ENCODE measurements at places on chromosomes 3 and 15. TPM values are rescaled to one million over a fixed set of nuclear protein-coding genes. Genes with fewer than 3 reads are reported as not detected.

Gene SLC38A3
- not detected for total RNA-seq

Gene HTR3E
- total RNA-seq = not detected

Gene ADAMTS17
- 6.2 TPM for total RNA-seq

Gene AAGAB
- total RNA-seq = 26.6 TPM

Gene FEZF2
- total RNA-seq = not detected

Gene TLR9
- total RNA-seq = 0.87 TPM

Gene LDHAL6B
- total RNA-seq = not detected

Gene RBPMS2
- 4.5 TPM for total RNA-seq

Gene CPNE9
- 0.90 TPM for total RNA-seq

Gene CIP2A
- total RNA-seq = 1.9 TPM

Gene CDHR4
- total RNA-seq = not detected

Gene SNURF
- 11.5 TPM for total RNA-seq

Gene SKOR1
- total RNA-seq = 0.52 TPM

- no peaks in the 10 kb centered on the region for H3K27me3 ChIP-seq
- no peak overlapping the region for H3K4me3 ChIP-seq
- H3K4me1 ChIP-seq = peaks cover 11% of the 10 kb centered on the region
Measured at GRCh38 chr15:76575274-76575673, 238.7 kb downstream of the ISL2 start.

DNA sequence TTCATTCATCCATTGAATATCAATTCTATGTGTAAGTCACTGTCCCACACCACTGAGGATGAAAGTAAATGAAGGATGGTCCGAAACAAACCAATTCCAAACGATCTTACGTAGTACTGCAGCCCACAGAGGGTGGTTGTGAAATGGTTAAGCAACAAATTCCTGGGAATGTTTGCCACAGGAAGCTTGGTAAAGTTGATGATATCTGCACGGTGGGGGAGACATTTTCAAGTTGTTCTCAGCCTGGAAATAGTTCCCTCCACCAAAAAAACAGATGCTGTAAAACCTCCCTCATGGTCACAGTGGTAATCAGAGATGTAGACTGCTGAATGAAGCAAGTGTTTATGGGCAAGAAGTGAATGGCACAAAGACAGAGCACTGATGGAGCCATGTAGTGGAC lies 35.9 kb upstream of the BNC1 start:
- H3K27me3 ChIP-seq = peaks cover 9% of the 10 kb centered on the region
- H3K4me3 ChIP-seq = no peak overlapping the region
- H3K27ac ChIP-seq = no peak overlapping the region
- H3K36me3 ChIP-seq = no peaks in the 10 kb centered on the region
- H3K4me1 ChIP-seq = no peaks in the 10 kb centered on the region

DNA sequence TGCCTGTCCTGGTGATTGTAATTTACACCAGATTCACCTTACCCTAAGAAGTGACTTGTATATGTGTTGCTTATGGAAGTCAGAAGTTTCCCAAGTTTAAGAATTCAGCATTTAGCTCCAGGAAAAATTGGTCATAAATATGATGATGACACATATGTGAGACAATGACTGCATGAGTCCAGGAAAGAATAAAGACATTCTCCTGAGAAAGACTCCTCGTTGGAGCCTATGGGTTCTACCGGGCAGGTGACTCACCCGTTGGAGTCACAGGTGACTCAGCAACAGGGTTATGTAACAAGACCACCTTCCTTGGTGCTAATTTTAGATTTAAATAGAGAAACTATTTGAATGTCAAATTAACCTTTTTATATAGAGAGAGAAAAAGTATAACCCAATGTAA lies 662.4 kb downstream of the FHIT start:
- no peak overlapping the region for H3K27ac ChIP-seq
- DNase-seq = no peak
- H3K36me3 ChIP-seq = no peaks in the 10 kb centered on the region
- H3K4me1 ChIP-seq = peaks cover 3% of the 10 kb centered on the region

- DNase-seq = no peak
- H3K4me3 ChIP-seq = no peak overlapping the region
- H3K27me3 ChIP-seq = no peaks in the 10 kb centered on the region
- H3K4me1 ChIP-seq = no peaks in the 10 kb centered on the region
Measured at GRCh38 chr3:106566277-106566676, 697.5 kb upstream of the CBLB start.

GRCh38 chr3:170982733-170983132 lies 43.8 kb downstream of the SLC2A2 start:
- H3K36me3 ChIP-seq = no peaks in the 10 kb centered on the region
- DNase-seq = no peak
- H3K4me3 ChIP-seq = no peak overlapping the region
- no peaks in the 10 kb centered on the region for H3K27me3 ChIP-seq

- peak overlapping the region; percentile 80 for H3K4me3 ChIP-seq
- H3K27me3 ChIP-seq = no peaks in the 10 kb centered on the region
- H3K4me1 ChIP-seq = peaks cover 27% of the 10 kb centered on the region
Measured at GRCh38 chr3:88149101-88149508, 654 bp upstream of the C3orf38 start.

GRCh38 chr3:1330107-1330506 lies 237.3 kb downstream of the CNTN6 start:
- no peaks in the 10 kb centered on the region for H3K27me3 ChIP-seq
- H3K4me1 ChIP-seq = no peaks in the 10 kb centered on the region
- DNase-seq = no peak

DNA sequence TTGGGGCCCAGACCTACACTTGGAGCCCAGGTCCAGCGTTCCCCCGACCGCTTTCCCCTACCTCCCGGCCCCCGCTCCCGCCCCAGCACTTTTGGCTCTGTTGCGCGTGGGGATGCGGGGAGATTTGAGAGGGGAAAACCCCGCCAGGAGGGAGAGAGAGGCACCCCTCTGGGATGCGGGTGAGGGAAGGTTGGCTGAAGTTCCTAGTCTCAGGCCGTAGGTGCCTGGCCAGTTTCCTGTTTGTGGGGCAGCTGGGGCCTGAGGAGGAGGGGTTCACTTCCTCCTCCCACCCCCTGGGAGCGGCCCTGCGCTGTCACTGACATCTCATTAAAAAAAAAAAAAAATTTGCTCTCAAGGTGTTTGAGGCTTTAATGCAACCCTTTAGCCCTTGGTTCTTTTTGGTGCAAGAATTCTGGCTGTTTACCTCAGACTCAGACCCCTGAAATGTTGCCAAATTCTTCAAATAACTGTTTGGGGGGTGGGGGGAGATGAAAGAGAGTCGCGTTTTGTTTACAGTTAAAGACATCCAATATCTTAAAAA lies 2.6 kb downstream of the FAM43A start:
- H3K4me3 ChIP-seq = peak overlapping the region; percentile 72
- peak; percentile 71 for DNase-seq
- peaks cover 47% of the 10 kb centered on the region for H3K4me1 ChIP-seq
- no peaks in the 10 kb centered on the region for H3K27me3 ChIP-seq

DNA sequence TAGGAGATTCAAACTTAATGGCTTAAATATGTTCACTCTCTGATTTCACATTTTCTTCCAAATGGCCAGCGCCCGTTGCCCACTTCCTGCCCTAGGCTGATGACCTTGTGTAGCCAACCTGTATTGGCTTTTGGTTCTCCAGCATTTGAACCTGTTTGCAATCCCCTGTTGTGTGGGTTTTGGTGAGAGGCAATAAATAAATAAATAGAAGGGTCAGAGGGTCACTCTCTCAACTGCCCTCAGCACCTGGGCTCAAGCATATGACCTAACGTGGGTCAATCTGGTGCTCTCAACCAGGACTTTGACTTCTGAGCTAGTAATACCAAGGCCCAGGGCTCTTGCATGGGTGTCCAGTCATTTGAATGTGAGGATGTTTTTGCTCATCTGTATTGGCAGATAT lies 1.8 kb upstream of the SRP14 start:
- no peak overlapping the region for H3K27ac ChIP-seq
- H3K4me1 ChIP-seq = peaks cover 27% of the 10 kb centered on the region
- H3K4me3 ChIP-seq = no peak overlapping the region
- no peak for DNase-seq
- H3K36me3 ChIP-seq = peaks cover 14% of the 10 kb centered on the region
- H3K27me3 ChIP-seq = no peaks in the 10 kb centered on the region

GRCh38 chr3:52843108-52843865 lies 8.5 kb upstream of the MUSTN1 start:
- H3K4me3 ChIP-seq = no peak overlapping the region
- H3K27ac ChIP-seq = no peak overlapping the region
- H3K4me1 ChIP-seq = peaks cover 33% of the 10 kb centered on the region
- no peaks in the 10 kb centered on the region for H3K27me3 ChIP-seq
- H3K36me3 ChIP-seq = peaks cover 34% of the 10 kb centered on the region

GRCh38 chr3:72887343-72887704 lies 522 bp upstream of the GXYLT2 start:
- no peak for DNase-seq
- peaks cover 7% of the 10 kb centered on the region for H3K4me1 ChIP-seq
- H3K27me3 ChIP-seq = peaks cover 5% of the 10 kb centered on the region

GRCh38 chr3:96966181-96966929 lies 152.0 kb downstream of the EPHA6 start:
- no peaks in the 10 kb centered on the region for H3K36me3 ChIP-seq
- H3K4me1 ChIP-seq = no peaks in the 10 kb centered on the region
- H3K27me3 ChIP-seq = no peaks in the 10 kb centered on the region
- no peak overlapping the region for H3K27ac ChIP-seq
- DNase-seq = no peak

DNA sequence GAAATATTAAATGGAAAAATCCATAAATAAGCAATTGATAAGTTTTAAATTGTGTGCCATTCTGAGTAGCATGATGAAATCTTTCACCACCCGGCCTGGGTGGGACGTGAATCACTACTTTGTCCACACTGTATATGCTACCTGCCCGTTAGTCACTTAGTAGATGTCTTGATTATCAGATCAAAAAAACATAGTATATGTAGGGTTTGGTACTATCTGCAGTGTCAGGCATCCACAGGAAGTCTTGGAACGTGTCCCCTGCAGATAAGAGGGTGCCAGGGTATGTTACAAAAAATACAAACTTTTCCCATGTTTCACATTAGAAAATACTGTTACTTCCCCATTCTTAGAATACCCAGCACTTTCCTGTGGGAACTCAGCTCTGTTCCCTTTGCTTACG lies 35.2 kb downstream of the FAM81A start:
- DNase-seq = no peak
- no peak overlapping the region for H3K4me3 ChIP-seq

- no peak overlapping the region for H3K4me3 ChIP-seq
- H3K27ac ChIP-seq = no peak overlapping the region
- DNase-seq = no peak
- H3K36me3 ChIP-seq = no peaks in the 10 kb centered on the region
- H3K27me3 ChIP-seq = no peaks in the 10 kb centered on the region
Measured at GRCh38 chr15:72516777-72517176, 42.6 kb downstream of the ARIH1 start.

GRCh38 chr15:58779554-58779953 lies 8.5 kb downstream of the MINDY2 start:
- no peak overlapping the region for H3K4me3 ChIP-seq
- DNase-seq = no peak
- H3K27me3 ChIP-seq = no peaks in the 10 kb centered on the region
- peaks cover 7% of the 10 kb centered on the region for H3K4me1 ChIP-seq

DNA sequence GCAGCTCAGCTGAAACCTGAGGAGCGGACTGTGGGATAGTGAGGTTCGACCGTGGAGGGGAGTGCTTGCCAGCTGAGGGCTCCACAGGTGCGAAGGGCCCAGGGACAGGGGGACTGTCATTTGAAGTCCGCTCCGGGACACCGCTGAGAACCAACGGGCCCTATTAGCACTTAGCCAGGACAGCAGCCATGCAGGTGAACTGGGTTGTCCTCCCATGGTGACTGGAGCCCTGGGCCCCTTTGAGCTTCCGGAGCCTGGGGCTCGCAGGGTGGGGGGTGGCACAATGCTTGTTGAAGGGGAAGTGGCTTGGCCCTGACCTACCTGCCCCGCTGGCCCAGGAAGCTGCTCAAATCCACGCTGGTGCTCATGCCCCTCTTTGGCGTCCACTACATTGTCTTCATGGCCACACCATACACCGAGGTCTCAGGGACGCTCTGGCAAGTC lies 24.7 kb downstream of the PTH1R start:
- H3K27me3 ChIP-seq = peaks cover 7% of the 10 kb centered on the region
- H3K4me1 ChIP-seq = peaks cover 15% of the 10 kb centered on the region
- no peaks in the 10 kb centered on the region for H3K36me3 ChIP-seq

DNA sequence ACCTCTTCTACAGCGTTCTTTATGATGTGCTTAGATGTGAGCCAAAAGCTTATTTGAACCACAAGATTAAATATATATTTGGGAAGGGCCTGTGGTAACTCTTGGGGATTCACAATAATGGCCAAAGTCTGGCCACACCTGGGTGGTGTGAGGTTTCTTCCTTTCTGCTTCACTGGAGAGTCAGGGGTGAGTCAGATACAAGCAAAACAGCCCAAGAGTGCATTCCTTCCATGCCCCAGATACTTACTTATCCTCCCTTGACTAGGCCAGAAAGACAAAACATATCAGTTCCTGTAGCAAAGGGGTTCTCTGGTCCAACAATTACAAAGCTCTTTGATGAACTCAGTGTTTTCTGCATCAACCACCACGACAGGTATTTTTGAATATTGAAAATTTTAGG lies 941 bp downstream of the ZBED2 start:
- no peaks in the 10 kb centered on the region for H3K4me1 ChIP-seq
- no peaks in the 10 kb centered on the region for H3K27me3 ChIP-seq
- no peak for DNase-seq
- no peak overlapping the region for H3K4me3 ChIP-seq
- H3K36me3 ChIP-seq = no peaks in the 10 kb centered on the region

DNA sequence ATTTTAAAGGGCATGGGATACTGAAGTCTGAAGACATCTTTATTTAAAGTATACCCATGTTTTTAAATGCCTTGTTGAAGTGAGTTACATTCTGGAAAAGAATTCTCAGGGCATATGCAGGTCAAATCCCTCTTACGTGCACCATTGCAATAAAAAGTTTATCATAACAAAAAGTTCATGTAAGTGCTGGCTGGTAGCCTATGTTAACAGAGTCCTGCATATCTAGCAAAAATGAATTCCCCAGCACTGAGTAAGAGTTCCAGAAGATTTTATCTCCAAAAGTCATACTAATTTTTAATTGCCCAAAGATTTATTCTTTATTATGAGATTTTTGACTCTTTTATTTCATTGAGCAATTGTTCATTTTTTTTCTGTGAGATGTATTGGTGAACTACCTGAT lies 104.7 kb upstream of the ROBO1 start:
- H3K36me3 ChIP-seq = no peaks in the 10 kb centered on the region
- no peaks in the 10 kb centered on the region for H3K4me1 ChIP-seq
- no peak for DNase-seq
- H3K4me3 ChIP-seq = no peak overlapping the region

- no peaks in the 10 kb centered on the region for H3K36me3 ChIP-seq
- no peak overlapping the region for H3K4me3 ChIP-seq
- H3K27ac ChIP-seq = no peak overlapping the region
- H3K27me3 ChIP-seq = no peaks in the 10 kb centered on the region
- DNase-seq = no peak
Measured at GRCh38 chr3:67327582-67327981, 326.8 kb downstream of the SUCLG2 start.

DNA sequence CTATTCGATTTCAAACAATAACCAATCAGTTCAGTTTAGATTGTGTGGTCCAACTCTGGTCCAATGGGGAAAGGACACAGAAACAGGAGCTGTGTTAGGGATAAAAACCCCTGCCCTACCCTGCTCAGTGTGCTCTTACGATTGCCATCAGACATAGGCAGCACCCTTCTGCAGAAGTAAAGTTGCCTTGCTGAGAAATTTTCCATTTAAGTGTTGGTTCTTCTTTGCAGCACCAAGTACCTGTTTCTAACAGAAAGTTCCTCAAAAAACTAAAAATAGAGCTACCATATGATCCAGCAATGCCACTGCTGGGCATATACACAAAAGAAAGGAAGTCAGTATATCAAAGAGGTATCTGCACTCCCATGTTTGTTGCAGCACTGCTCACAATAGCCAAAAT lies 206.2 kb upstream of the CNTN4 start:
- H3K4me1 ChIP-seq = no peaks in the 10 kb centered on the region
- H3K36me3 ChIP-seq = no peaks in the 10 kb centered on the region
- H3K4me3 ChIP-seq = no peak overlapping the region
- no peaks in the 10 kb centered on the region for H3K27me3 ChIP-seq
- no peak overlapping the region for H3K27ac ChIP-seq
- DNase-seq = no peak
